NCI-H524 treated with DMSO at 0.1 percent for 48 hours (cell line): ENCODE measurements at places on chromosomes 4 and X.

DNA sequence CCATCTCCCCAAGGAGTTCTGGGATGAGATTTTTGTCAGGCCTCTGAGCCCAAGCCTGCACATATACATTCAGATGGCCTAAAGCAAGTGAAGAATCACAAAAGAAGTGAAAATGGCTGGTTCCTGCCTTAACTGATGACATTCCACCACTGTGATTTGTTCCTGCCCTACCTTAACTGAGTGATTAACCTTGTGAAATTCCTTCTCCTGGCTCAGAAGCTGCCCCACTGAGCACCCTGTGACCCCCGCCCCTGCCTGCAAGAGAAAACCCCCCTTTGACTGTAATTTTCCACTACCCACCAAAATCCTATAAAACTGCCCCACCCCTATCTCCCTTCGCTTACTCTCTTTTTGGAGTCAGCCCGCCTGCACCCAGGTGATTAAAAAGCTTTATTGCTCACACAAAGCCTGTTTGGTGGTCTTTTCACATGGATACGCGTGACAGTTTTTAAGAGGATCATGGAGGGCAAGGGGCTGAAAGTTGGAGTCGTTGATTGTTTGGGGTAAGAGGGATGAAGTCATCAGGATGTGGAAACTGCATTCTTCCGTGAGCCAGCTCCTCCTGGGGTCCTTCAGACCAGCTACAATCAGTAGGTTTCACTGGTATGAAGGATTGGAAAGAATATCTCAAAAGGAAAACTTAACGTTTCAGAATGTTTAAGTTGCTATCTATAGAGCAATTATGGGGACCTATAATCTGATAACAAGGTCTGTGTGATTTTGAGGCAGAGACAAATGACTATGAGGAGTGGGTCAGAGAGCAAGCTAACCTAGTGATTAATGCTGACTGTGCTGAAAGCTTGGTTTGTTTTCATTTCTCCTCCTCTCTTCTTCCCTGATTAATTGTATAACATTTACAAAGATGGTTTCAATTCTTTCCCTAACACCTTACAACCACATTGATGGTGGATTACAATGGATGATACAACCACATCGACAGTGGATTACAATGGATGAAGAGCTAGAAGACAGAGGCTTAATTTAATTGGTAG is 28.6 kb upstream of the MAGEA11 start:
- DNase-seq: no peak

- DNase-seq: no peak
Observed at GRCh38 chr4:183304538-183304937, 15.5 kb downstream of the CLDN22 start.

- DNase-seq: no peak
Observed at GRCh38 chr4:14196131-14196530, 568.6 kb upstream of the BOD1L1 start.

- no peak for DNase-seq
Observed at GRCh38 chr4:24315056-24315455, 269.3 kb downstream of the DHX15 start.

DNA sequence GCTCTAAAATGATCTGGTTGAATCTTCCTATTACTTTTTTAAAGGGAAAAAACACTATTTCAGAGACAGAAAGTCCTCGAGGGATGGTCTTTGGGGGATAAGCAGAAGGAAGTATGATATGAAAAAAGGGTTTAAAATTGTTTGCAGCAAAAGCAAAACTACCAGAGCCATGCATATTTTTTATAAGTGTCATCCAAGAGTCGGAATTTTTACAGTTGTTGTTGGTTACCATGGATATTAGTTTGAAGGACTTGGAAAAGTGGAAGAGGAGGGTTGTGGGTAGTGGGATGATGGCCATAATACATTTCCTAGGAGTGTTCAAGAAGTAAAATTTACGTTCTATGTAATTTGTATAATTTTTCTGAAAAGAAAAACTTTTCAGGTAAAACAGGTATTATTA is 134.4 kb downstream of the PCDH7 start:
- DNase-seq: no peak

DNA sequence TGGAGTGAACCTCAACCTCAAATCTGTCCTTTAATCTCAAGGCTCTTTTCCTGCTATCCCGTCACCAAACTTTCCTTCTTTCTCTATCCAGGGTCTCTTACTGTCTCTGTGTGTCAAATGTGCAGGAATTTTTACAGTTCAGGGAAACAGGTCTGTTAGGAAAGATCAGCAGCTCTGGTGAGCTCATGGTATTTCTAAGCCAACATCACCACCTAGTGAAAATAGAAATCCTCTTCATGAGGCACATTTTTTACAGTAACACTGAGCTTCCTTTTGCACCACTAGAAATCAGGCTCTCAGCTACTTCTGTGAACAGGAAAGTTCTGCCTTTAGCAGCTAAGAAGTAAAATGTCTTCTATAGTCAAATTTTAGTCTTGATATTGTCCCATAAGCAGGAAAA is 39.6 kb downstream of the NUDT11 start:
- DNase-seq: no peak

- DNase-seq: no peak
Observed at GRCh38 chr4:146273204-146273901, 59.0 kb downstream of the REELD1 start.

GRCh38 chr4:146029147-146029546 is 90.5 kb upstream of the ZNF827 start:
- DNase-seq: no peak

GRCh38 chr4:732911-733630 is 27.4 kb downstream of the PCGF3 start:
- no peak for DNase-seq

GRCh38 chrX:153411255-153411987 is at the start of gene ZFP92:
ZFP92 (plus strand) TSS chrX:153411472; CDS start chrX:153418323, 6,851 bp downstream.
- no peak for DNase-seq

DNA sequence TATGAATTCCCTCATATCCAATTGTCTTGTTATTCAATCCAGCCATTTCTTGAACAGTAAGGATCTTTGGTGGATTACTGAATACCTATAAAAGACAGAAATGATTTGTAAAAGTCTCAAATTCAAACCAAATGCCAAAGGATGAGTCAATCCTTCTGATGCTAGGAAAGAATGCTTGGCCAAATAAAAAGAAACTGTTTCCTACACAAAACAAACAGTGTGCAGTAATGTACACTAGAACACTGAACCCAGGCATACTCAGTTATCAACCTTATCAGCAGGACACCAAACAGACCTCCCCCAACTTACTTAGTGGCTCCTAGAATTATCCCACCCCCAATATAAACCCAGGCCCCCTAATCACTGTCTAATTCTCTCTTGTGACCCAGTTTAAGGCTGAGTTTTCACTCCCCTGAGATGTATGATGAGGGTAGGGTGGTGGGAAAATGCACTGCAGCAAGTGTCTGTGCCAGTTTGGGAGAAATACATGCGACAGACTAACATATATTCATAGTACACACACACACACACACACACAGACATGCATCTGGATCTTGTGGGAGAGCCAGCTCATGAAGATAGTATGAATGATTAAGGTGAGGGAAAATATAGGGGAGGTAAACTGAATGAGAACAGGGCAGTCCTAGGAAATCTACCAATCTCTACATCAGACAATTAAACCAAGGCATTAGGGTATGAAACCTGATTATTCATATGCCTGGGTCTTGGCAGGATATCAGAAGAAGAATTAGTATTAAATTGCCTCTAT is 35.0 kb downstream of the CLDN2 start:
- DNase-seq: no peak

DNA sequence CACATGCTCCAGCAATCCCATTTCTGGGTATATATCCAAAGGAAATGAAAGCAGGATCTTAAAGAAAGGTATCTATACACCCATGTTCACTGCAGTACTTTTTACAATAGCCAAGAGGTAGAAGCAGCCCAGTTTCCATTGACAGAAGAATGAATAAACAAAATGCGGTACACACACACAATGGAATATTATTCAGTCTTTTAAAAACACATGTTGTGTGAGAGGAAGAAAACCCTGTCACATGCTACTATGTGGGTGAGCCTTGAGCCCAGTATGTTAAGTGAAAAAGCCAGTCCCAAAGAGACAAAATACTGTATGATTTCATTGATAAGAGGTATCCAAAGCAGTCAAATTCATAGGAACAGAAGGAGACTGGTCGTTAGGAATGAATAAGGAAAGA is 6.3 kb downstream of the ANXA3 start:
- DNase-seq: no peak

DNA sequence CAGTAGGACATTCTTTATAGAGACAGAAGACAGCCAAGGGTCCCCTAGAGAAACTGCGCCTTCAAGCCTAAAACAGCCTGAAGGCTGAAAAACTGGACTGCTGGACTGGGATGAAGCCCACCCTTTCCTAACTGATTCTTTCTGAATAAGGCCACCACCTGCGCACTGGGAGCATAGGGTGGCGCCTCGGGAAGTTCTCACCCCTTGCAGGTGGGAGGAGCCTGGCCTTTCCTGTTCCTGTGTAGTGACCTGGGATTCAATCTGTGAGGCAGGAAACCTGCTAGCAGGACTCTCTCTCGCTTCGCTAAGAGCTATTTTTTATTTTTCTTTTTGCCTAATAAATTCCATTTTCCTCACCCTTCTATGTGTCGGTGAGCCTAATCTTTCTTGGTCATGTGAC is 61.8 kb upstream of the KLHL13 start:
- no peak for DNase-seq

GRCh38 chr4:109113521-109113920 is 188.9 kb downstream of the COL25A1 start:
- no peak for DNase-seq

GRCh38 chr4:116724249-116724648 is 361.1 kb downstream of the TRAM1L1 start:
- no peak for DNase-seq

DNA sequence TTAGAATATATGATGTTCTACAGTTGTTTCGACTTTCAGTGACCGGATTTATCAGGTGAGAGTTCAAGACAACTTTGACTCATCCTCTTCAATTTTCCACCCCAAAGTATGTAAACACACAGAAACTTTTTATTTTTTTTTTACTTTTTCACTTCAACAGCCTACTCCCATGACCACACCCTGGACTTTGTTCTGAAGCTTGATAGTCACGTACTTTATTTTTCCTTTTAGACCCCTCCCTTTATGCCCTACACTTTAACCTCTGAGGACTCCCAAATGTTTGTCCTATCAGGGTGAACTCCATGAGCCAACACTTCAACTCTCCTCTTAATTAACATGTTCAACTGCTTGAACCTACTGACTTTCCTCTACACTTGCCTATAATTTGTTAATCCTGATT is 2.5 kb upstream of the DDX60 start:
- no peak for DNase-seq

GRCh38 chr4:113073451-113074005 is 24.1 kb downstream of the ANK2 start:
- DNase-seq: no peak

- no peak for DNase-seq
Observed at GRCh38 chrX:110326712-110327111, 8.8 kb upstream of the AMMECR1 start.

DNA sequence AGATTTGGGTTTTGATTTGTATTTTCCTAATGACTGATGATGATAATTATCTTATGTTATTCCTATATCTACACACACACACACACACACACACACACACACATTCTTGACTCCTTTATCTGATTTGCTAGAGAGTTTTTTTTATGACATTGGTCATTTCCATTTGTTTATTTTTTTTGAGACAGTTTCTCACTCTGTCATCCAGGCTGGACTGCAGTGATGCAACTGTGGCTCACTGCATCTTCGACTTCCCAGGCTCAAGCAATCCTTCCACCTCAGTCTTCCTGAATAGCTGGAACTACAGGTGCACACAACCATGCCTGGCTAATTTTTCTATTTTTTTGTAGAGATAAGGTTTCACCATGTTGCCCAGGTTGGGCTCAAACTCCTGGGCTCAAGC is 6.7 kb downstream of the ZNF81 start:
- DNase-seq: no peak

DNA sequence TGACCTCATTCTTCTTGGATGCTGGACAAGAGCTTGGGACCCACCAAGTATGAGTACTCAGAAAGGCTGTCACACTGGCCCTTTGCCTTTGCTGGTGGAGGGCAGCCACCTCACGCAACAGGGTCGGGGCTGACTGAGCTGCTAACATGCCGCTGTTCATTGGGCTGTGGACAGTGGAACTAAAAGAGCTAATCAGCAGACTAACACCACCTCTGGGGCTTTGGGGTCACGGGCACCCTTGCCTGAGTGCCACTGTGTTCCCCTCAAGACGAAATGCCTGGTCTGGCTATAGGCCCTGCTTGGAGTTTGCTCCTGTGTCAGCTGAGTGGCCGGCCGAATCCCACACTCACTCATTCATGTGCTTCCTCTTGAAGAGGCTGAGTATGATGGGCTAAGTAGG is 559.6 kb downstream of the SPRY1 start:
- no peak for DNase-seq

DNA sequence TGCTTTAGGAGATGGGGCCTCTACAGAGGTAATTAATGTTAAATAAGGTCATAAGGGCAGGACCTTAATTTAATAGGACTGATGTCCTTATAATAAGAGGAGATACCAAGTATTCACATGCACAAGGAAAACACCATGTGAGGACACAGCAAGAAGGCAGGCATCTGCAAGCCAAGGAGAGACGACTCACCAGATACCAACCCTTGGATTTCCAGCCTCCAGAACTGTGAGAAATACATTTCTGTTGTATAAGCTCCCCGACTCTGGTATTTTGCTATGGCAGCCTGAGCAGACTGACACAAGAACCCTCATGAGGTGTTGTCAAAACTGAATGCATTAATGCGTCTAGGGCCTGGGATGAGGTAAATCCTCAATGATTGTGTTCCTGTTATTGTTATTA is 56.2 kb upstream of the MAPK10 start:
- DNase-seq: no peak

DNA sequence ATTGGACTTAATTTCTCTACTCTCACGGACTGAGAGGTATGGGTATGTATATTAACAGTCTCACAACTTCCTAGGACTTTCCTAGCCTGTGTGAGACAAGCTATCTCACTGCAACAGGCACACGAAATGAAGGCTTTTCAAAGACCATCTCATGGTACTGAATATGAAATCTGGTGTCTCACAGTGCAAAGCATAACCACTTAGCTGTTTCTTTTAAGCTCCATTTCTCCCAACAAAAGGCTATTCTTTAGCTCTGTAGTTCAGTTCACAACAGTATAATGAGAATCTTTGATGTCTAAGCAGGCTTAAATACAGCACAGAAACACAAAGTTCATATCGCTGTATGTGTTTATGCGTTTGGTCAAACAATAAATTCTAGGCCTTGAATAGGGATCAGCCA is 116.2 kb upstream of the PCDH18 start:
- DNase-seq: no peak

DNA sequence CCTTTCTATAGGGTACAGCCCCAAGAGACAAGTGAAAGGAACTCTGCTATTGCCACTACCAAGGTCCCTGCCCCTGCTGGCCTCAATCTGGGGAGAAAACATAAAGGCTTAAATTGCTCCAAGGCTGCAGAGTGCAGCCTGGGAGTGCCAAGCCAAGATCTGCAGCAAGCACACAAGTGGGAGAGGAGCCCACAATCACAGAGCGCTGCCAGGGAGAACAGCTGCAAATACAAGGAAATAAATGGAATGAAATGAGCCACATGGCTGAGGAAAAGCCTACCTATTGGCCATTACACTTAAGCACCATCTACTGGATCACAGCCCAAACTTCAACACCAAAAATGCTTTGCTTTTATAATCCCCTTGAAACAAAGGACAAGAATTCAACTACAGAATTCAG is 582.4 kb downstream of the FAM133A start:
- DNase-seq: no peak
